ENCODE measurements at places on chromosomes 16 and 17. TPM values are rescaled to one million over a fixed set of nuclear protein-coding genes. Genes with fewer than 3 reads are reported as not detected.
A peak's percentile ranks its signal among the peaks of the same experiment; 100 is the strongest.

GRCh38 chr17:17417718-17418181, 59.0 kb upstream of the MED9 start:
- no peaks in the 10 kb centered on the region for H3K27me3 ChIP-seq
- no peak overlapping the region for H3K4me3 ChIP-seq
- H3K4me1 ChIP-seq: no peaks in the 10 kb centered on the region
- no peak for DNase-seq
- no peaks in the 10 kb centered on the region for H3K36me3 ChIP-seq

- no peaks in the 10 kb centered on the region for H3K4me1 ChIP-seq
- H3K27ac ChIP-seq: no peak overlapping the region
- no peaks in the 10 kb centered on the region for H3K36me3 ChIP-seq
- H3K4me3 ChIP-seq: no peak overlapping the region
- DNase-seq: no peak
- no peaks in the 10 kb centered on the region for H3K27me3 ChIP-seq
Observed at GRCh38 chr16:87648236-87648635, 45.9 kb downstream of the JPH3 start.

- no peaks in the 10 kb centered on the region for H3K36me3 ChIP-seq
- no peak for DNase-seq
- H3K4me1 ChIP-seq: peaks cover 7% of the 10 kb centered on the region
- H3K27ac ChIP-seq: no peak overlapping the region
- no peaks in the 10 kb centered on the region for H3K27me3 ChIP-seq
- no peak overlapping the region for H3K4me3 ChIP-seq
Observed at GRCh38 chr16:30539000-30539964, 4.6 kb upstream of the ZNF747 start.

The MPO gene
- total RNA-seq: not detected

DNA sequence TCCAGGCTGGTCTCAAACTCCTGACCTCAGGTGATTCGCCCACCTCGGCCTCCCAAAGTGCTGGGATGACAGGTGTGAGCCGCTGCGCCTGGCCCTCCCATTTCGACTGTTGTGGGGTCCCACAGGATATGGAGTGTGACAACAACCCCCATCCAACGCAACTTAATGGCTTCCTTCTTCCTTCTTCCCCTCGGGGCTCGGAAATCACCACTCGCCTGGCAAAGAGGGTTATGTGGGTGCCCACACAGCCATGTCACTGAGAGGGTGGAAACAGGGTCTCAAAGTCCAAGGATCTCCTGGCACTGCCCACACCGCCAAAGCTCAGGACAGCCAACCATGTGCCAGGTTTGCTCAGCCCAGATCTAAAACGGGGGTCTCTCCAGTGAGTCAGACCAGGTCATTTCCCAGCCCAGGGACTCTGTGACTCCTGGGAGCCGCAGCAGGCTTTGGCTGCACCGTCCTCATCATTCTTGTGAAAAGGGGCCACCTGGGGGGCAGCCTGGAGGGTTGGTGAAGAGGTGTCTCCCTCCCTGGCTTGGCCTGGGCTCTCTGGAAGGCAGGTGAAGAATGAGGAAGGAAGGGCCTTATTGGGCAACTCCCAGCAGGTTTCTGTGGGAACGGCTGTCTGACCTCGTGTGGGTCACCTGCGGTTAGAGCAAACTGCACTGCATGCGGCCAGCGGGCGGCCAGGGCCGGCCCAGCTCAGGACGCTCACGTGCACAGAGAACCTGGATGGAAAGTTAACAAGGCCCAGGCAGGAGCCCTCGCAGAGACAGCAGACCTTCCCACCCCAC, 25.3 kb upstream of the LITAF start:
- peak overlapping the region; percentile 55 for H3K27ac ChIP-seq
- no peaks in the 10 kb centered on the region for H3K27me3 ChIP-seq
- no peak overlapping the region for H3K4me3 ChIP-seq
- H3K36me3 ChIP-seq: no peaks in the 10 kb centered on the region
- DNase-seq: no peak

DNA sequence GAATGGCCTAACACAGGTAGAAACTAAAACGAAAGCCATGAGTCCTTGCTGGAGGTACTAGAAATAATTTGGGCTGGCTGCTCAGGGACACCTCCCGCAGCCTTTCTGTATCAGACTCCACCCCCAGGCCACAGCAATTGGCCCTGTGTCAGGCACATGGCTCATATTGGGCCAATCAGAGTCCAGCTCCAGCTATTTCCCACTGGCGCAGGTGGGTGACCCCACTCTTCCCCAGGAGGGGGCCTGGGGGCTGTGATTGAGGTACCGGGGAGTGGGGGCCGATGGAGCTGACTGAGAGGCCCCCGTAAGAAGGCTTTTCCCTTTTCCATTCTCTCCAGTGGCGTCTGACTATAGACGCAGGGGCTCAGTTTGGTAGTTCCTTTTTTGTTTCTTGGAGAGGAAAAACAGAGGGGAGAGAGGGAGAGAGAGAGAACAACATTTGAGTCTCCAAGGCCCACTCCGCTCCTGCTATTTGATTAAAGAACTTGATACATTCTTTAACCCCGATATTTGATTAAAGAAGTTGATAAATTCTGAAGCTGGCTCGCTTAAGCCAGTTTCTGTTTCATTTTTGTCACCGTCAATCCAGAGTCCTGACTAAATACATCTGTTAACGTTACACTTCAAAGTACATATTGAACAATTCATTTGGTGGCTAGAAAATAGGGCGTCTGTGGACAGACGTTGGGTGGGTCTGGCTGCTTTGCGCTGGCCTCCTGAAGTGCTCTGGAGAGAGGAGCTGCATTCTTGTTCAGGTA, 26.3 kb downstream of the FOXL1 start:
- H3K27ac ChIP-seq: no peak overlapping the region
- H3K36me3 ChIP-seq: no peaks in the 10 kb centered on the region
- no peak for DNase-seq
- peaks cover 15% of the 10 kb centered on the region for H3K27me3 ChIP-seq
- no peak overlapping the region for H3K4me3 ChIP-seq

The SHISA9 gene
- not detected for total RNA-seq

GRCh38 chr17:18194804-18195203, 11.2 kb downstream of the ALKBH5 start:
- H3K4me3 ChIP-seq: no peak overlapping the region
- H3K36me3 ChIP-seq: peaks cover 8% of the 10 kb centered on the region
- peaks cover 10% of the 10 kb centered on the region for H3K4me1 ChIP-seq
- H3K27ac ChIP-seq: no peak overlapping the region
- no peaks in the 10 kb centered on the region for H3K27me3 ChIP-seq

The CFAP52 gene
- total RNA-seq: 0.66 TPM

GRCh38 chr16:26071101-26071866, 379.5 kb downstream of the HS3ST4 start:
- no peaks in the 10 kb centered on the region for H3K4me1 ChIP-seq
- DNase-seq: no peak
- no peaks in the 10 kb centered on the region for H3K27me3 ChIP-seq
- H3K27ac ChIP-seq: no peak overlapping the region

The IGF2BP1 gene
- total RNA-seq: not detected

- peak overlapping the region; percentile 77 for H3K27ac ChIP-seq
- H3K4me3 ChIP-seq: peak overlapping the region; percentile 73
- H3K27me3 ChIP-seq: no peaks in the 10 kb centered on the region
- H3K4me1 ChIP-seq: no peaks in the 10 kb centered on the region
- no peaks in the 10 kb centered on the region for H3K36me3 ChIP-seq
Observed at GRCh38 chr17:44557651-44558285, 484 bp downstream of the FZD2 start.

The ATP1B2 gene
- total RNA-seq: 1.2 TPM

GRCh38 chr16:19715566-19715965, 2.5 kb downstream of the KNOP1 start:
- H3K36me3 ChIP-seq: no peaks in the 10 kb centered on the region
- H3K4me1 ChIP-seq: peaks cover 24% of the 10 kb centered on the region
- H3K27ac ChIP-seq: no peak overlapping the region
- no peak for DNase-seq
- no peaks in the 10 kb centered on the region for H3K27me3 ChIP-seq

GRCh38 chr17:17484451-17484899, 7.7 kb downstream of the MED9 start:
- H3K4me3 ChIP-seq: no peak overlapping the region
- peak; percentile 42 for DNase-seq
- no peaks in the 10 kb centered on the region for H3K36me3 ChIP-seq
- no peaks in the 10 kb centered on the region for H3K4me1 ChIP-seq
- no peak overlapping the region for H3K27ac ChIP-seq
- no peaks in the 10 kb centered on the region for H3K27me3 ChIP-seq

- no peak for DNase-seq
- H3K27me3 ChIP-seq: no peaks in the 10 kb centered on the region
- no peaks in the 10 kb centered on the region for H3K4me1 ChIP-seq
- H3K4me3 ChIP-seq: no peak overlapping the region
- H3K27ac ChIP-seq: peak overlapping the region; percentile 45
- H3K36me3 ChIP-seq: no peaks in the 10 kb centered on the region
Observed at GRCh38 chr16:75075688-75076268, 40.8 kb downstream of the LDHD start.

GRCh38 chr16:1036166-1036565, 36.4 kb upstream of the SSTR5 start:
- peaks cover 71% of the 10 kb centered on the region for H3K27me3 ChIP-seq
- H3K4me1 ChIP-seq: no peaks in the 10 kb centered on the region
- no peak for DNase-seq
- no peak overlapping the region for H3K4me3 ChIP-seq
- H3K27ac ChIP-seq: no peak overlapping the region
- H3K36me3 ChIP-seq: no peaks in the 10 kb centered on the region

DNA sequence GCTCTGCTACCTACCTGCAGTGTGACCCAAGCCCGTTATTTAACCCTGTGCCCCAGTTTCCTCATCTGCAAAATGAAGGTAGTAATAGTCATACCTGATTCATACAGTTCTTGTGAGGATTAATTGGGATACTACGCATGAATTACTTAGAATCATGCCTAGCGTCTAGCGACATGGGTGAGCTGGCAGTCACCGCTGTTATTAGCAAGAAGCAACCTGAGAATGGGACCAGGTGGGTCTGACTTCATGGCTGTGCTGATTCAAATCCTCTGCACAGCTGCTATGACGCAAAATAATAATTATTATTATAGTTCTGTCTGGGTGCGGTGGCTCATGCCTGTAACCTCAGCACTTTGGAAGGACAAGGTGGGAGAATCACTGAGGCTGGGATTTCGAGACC, 7.9 kb downstream of the SOCS1 start:
- no peak overlapping the region for H3K4me3 ChIP-seq
- DNase-seq: no peak
- no peaks in the 10 kb centered on the region for H3K27me3 ChIP-seq
- no peak overlapping the region for H3K27ac ChIP-seq
- no peaks in the 10 kb centered on the region for H3K36me3 ChIP-seq

GRCh38 chr16:59459806-59460205, 725.7 kb upstream of the GOT2 start:
- H3K36me3 ChIP-seq: no peaks in the 10 kb centered on the region
- no peak overlapping the region for H3K27ac ChIP-seq
- DNase-seq: no peak
- no peaks in the 10 kb centered on the region for H3K27me3 ChIP-seq
- H3K4me1 ChIP-seq: no peaks in the 10 kb centered on the region

DNA sequence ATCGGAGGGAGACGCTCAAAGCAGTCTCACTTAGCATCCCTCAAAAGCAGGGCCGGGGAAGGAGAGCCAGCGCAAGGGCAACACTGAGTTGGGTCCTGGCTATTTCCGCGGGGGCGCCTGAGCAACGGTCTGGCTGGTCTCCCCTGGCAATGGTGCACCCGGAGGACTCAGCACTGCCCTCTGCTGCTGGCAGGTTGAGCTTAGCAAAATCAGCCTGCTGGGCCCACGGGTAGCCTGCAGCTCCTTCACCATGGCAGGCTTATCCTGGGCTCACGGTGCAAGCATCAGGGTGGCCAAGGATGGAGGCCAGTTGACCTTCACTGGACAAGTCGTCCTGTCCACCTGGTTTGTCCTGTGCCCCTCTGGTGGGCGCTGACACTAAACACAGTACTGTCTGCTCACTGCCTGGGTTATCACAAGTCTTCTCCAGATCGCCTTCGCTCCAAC, 14.4 kb upstream of the ALDH3A1 start:
- peak; percentile 50 for DNase-seq
- no peaks in the 10 kb centered on the region for H3K4me1 ChIP-seq
- H3K36me3 ChIP-seq: no peaks in the 10 kb centered on the region
- H3K27ac ChIP-seq: no peak overlapping the region

GRCh38 chr16:2501946-2502895, 11.5 kb upstream of the ATP6V0C start:
- DNase-seq: no peak
- H3K4me1 ChIP-seq: peaks cover 14% of the 10 kb centered on the region
- peak overlapping the region; percentile 32 for H3K27ac ChIP-seq
- no peak overlapping the region for H3K4me3 ChIP-seq

DNA sequence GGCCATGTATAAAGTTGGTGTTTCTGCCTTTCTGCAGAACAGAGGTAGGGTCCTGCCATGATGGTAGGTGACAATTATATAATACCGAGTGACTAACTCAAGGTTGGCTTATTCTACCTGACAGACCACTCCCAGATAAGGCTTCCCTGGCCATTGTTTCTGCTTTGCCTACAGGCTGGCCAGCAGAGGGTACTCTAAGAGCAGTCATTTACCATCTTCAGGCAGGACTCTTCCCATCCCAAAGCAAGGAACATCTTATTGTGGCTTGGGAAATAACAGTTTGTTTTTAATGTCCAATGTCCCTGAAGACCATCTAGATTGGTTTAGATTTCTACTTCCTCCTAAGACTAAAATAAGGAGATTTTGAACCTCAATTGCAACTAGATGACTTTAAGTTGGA, 74.1 kb downstream of the SNX11 start:
- no peaks in the 10 kb centered on the region for H3K36me3 ChIP-seq
- H3K4me3 ChIP-seq: no peak overlapping the region
- H3K27me3 ChIP-seq: peaks cover 6% of the 10 kb centered on the region
- no peaks in the 10 kb centered on the region for H3K4me1 ChIP-seq
- H3K27ac ChIP-seq: no peak overlapping the region

GRCh38 chr17:16933317-16934132, 38.4 kb downstream of the TNFRSF13B start:
- no peak overlapping the region for H3K4me3 ChIP-seq
- H3K27ac ChIP-seq: no peak overlapping the region
- no peak for DNase-seq
- H3K36me3 ChIP-seq: no peaks in the 10 kb centered on the region
- no peaks in the 10 kb centered on the region for H3K4me1 ChIP-seq

The ADORA2B gene
- total RNA-seq: 5.6 TPM

All from breast epithelium (tissue), 4 donors.